Osteocyte (in vitro differentiated cells): ENCODE measurements at places on chromosomes 11 and 22. TPM values are rescaled to one million over a fixed set of nuclear protein-coding genes. Genes with fewer than 3 reads are reported as not detected.

GRCh38 chr11:101894505-101894904 is 20.3 kb upstream of the CEP126 start:
- no peak for DNase-seq

DNA sequence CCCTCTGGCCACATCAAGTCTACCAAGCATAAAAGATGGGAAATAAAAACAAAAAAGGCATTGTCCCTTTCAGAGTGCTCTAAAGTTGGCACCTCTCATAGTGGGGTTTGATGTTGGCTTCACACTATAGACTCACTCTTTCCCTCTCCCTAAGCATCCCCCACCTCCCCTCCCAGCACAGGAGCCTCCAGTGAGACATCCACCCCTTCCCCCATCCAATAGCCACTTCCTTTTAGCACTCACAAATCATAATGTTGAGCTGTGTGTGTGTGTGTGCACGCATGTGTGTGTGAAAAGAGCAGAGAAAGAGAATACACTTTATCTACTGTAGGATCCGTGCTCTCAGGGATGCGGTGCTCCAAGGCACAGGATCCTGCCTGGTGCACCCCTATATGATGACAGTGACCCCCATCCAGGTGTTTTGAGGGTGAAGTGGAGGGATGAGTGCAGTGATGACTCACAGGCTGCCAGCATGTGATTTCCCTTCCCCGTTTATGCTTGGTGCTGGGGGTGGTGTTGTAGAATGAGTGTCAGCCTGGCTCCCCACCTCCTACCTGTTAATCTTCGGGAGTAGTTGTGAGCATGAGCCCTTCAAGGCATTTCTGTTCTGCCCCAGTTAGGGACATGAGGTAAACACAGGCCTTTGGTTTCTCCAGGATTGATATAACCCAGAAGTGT is 235.2 kb upstream of the B3GAT1 start:
- peak; percentile 6 for DNase-seq

DNA sequence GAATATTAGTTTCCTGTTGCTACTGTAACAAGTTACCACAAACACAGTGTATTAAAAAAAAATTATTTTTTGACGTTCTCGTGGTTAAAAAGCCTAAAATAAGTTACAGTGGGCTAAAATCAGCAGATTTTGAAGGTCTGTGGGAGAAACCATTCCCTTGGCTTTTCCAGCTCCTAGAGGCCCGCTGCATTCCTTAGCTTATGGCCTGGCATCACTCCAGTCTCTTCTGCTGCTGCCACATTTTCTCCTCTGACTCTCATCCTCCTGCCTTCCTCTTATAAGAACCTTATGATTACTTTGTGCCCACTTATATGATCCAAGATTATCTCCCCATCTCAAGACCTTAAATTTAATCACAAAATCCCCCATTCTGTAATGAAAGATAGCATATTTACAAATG is 392.7 kb downstream of the GUCY1A2 start:
- DNase-seq, result no peak

GRCh38 chr11:34065505-34066203 is 14.1 kb downstream of the CAPRIN1 start:
- no peak for DNase-seq

GRCh38 chr11:30436801-30437200 is 113.9 kb downstream of the ARL14EP start:
- DNase-seq, result no peak

DNA sequence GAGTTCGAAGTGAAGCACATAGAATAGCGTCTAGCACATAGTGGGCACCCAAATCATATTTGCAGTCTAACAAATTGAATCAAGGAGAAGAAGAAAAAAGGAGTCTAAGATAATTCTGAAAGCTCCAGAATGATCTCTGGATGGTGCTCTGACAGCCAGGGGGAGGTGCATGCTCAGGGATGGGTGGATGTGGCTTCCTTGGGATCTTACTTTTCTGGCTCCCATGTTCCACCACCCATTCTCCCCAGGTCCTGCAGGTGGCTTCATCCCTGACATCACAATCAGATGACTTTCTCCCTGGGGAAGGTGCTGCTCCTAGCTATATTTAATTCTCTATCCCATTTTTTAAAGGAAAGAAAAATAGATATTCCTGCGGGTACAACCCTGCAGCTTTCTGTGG is 381.9 kb downstream of the CADM1 start:
- no peak for DNase-seq

DNA sequence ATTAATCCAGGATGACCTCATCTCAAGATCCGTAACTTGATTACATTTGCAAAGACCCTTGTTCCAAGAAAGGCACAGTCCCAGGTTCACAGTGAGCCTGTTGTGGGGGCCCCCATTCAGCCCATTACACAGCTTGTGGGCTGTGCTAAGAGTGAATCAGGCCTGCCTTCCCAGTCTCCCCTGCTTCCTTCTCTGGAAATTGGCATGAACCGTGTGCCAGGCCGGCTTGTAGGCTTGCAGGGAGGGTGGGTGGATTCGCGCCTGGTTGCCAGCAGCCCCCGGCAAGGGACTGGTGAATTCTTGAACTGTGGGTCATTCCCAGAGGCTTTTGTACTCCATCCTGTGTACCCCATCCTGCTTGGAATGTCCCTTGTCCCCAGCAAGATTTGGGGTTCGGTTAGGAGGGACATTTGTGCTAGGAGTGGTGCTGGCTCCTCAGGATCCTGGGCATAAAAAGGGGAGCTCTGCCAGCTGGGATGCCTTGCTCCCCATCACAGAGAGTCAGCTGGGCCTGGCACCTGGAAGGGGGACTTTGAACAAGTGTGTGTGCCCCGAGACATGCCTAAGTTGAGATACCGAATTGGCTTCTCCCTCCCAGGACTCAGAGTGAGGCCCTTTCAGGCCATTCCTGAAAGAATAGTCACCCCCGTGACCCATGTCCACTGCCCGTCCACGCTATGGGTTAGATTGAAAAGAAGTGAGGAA is 818.2 kb downstream of the BRD1 start:
- peak; percentile 73 for DNase-seq

DNA sequence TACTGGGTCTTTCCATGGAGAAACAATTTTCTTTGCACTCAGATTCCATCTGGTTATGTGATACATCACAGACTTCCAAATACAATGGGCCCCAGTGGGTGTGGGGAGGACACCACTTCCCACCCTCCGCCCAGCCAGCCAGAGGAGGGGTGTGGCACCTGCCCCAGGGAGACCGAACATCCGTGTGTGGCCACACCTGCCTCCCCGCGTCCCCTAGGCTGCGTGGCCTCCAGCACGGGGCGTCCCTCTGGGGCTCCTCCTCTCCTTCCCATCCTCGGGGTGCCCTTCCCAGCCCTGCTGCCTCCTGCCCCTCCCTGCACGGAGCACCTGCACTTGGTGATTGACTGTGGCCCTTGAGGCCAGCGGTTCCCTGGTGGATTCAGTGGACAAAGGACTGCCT is 49.1 kb downstream of the CERK start:
- DNase-seq, result no peak

DNA sequence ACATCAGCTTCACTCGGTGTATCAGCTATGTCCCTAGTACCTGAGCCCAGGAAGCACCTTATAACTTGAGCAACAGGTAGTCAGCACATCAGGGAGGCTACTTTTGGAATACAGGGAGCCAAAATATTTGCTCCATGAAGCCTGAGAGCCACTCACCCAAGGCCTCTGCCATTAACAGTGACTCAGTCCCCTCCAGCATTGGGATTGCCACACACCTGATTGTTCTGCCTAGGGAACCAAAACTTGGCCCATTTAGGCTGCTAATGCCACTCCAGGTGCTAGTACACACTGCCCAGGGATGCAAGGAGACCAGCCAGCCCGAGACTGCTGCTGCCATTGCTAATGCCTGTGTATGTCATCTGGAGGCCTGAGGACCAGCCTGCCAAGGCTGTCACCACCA is 773.6 kb upstream of the TENM4 start:
- DNase-seq, result no peak

- DNase-seq, result no peak
Observed at GRCh38 chr22:23248583-23248982, 68.3 kb downstream of the BCR start.

GRCh38 chr22:47292546-47293320 is 530.3 kb downstream of the TBC1D22A start:
- DNase-seq, result peak; percentile 80

DNA sequence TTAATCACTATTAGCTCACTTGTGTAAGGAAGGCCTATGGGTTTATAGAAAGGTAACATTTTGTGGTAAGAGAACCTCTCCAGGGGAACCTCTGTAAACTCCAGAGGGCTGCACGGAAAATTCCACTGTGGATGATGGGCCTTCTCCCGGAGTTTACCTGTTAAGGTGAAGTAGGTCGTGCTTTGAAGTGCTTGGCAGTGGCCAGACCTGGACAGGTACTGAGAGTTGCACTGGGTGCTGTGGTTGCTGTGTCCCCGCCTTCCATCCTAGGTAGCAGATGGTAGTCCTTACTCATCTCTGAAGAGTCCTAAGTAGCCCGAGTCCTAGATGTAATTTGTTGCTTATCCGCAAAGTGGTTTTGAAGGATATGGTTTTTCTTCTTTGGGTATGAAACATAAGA is 133.4 kb downstream of the TEAD1 start:
- DNase-seq, result no peak

- no peak for DNase-seq
Observed at GRCh38 chr11:125999234-125999880, 53.5 kb downstream of the VSIG10L2 start.

GRCh38 chr11:79493555-79494171 is 52.8 kb upstream of the TENM4 start:
- peak; percentile 91 for DNase-seq

DNA sequence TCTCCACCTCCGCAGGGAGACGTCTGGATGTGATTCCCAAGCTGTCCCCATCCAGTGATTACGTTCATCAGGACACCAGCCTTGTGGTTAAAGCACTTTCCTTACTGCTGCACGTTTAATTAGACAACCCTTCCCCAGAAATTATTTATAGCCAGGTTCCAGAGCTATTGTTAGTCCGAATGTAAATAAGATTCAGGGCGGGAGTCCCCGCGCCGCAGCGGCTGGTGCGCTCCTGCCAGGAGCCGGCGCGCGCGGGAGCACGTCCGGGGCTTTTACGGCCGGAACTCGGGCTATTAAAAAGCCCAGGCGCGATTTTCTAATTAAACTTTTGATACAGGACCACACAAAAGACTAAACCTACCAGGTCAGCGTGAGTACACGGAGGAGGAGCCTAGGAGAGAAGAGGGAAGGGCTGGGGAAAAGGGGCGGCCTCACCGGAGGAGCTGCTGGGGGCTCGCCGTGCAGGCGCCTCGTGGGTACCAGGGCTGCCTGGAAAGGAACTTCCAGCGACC is 538.3 kb downstream of the OPCML start:
- no peak for DNase-seq

GRCh38 chr11:120235024-120235628 is 4.8 kb upstream of the POU2F3 start:
- no peak for DNase-seq

GRCh38 chr11:64342869-64343745 is 3.1 kb downstream of the CCDC88B start:
- DNase-seq, result no peak

- no peak for DNase-seq
Observed at GRCh38 chr22:37378642-37379058, 48.6 kb downstream of the ELFN2 start.

DNA sequence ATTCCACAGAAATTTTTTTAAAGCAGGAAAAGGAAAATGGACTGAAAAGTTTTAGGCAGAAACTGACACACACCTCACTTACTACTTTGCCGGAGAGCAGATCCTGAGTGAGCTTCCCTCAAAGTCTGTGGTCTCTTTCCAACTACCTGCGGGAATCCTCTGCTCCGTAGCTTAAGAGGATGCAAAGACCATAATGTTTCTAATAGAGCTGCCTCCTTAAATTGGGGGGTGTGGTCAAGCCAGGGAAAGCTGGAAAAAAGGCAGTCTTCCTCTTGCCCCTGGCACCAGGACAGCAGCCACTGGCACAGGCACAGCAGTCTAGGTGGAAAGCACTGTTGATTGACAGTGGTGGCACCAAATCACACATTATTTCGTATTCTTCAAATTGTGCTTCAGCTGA is at the start of gene ETS1:
Gene ETS1, minus strand, starts transcription at position 144 of the 400 bp plus-strand sequence. CDS start 14,428 bp downstream, outside the sequence.
- DNase-seq, result no peak

DNA sequence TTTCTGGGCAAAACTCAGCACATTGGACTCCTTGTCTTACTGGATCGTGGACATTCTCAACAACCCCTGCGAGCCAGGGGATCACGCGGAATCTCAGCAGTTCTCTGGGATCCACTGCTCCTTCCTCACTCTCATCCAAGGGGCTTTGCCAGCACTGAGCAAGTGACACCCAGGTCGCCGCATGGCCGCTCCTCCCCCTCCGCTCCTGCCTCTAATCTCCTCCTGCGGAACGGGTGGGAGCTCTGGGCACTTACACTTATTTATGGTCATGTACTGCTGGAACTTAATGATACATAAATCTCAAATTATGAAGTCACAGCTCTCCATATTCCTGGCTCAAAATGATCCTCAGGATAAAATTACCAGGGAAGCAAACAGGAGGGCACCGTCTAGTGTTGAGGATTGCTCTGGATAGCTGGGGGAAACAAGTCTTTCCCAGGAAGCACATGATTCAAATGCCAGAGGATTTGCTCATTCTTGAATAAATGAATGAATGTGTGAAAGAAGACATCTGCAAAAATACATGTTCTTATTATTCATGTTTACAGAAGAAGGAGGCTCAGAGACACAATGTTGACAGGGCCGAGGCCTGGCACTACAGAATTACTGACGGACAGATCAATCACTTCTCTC is 1077.3 kb downstream of the TBC1D22A start:
- no peak for DNase-seq

DNA sequence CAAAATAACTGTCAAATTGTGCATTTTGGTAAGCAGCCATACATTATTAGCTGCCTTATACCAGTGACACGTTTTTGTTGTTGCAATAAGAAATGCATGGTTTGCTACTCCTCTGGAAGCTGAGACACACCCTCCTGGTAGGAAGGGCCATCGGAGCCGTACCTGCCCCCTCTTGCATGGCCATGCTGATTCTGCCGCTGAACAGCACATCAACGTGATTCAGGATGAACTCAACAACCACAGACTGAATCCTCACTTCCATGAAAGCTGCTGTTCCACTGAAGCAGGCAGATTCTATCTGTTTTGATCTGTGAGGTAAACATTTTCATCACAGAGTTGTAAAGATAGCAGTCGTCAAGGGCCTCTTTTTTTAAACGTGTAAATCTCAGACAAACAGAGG is 38.6 kb upstream of the TP53AIP1 start:
- no peak for DNase-seq

- DNase-seq, result peak; percentile 100
Observed at GRCh38 chr22:21735200-21736083, at the start of gene YPEL1. Gene YPEL1, minus strand, starts transcription at chr22:21735794. Its CDS starts 25,050 bp downstream, at chr22:21710744.

Gene OR4C16
- not detected in 2 replicates for total RNA-seq

Gene GRAP2
- total RNA-seq, result not detected in 2 replicates

Gene HBE1
- not detected in 2 replicates for total RNA-seq

Gene CBLIF
- not detected in 2 replicates for total RNA-seq
